Naive B cell (primary cell): ENCODE measurements at places on chromosomes 13 and 19.
A peak's percentile ranks its signal among the peaks of the same experiment; 100 is the strongest.

GRCh38 chr13:21837841-21838551, 167.1 kb downstream of the FGF9 start:
- DNase-seq = no peak

- no peak for DNase-seq
These were observed 8.9 kb upstream of the ACP5 start for GRCh38 chr19:11586331-11586730.

GRCh38 chr19:18951721-18952281, 10.8 kb upstream of the HOMER3 start:
- DNase-seq = no peak

DNA sequence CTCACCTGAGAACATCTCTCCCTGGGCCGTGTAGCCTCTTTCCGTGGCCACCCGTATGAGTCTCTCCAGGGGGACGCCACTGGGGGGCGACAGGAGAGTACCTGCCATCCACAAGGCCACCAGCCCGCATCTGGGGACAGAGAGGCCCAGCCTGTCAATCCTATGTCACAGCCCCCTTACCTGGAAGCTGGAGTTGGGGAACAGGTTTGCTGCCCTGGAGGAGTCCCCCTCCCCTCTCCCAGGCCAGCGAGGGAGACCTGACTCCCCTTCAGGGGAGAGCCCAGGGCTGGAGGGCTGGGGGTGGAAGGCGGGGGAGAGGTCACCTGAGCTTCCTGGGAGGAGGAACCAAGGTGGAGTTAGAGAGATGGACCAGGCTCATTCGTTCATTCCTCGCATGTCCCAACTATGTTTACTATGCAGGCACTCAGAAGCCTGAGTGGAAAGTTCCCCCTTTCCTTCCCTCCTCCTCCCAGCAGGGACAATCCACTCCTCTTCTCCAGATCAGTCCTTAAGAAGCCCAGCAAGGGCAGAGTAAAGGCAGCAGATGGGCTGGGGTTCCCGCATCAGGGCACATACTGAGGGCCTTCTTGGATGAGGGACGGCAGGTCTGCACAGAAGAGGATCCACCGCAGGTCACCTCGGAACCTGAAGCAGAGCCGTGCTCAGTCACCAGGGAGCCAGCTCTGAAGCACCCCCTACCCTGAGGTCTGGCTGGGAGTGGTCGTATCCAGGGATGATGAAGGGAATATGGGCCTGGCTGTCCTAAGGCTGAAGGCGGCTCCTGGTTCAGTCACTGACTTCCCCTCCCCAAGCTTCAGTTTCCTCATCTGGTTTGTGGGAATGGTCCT, 5.5 kb downstream of the ACTMAP start:
- no peak for DNase-seq

DNA sequence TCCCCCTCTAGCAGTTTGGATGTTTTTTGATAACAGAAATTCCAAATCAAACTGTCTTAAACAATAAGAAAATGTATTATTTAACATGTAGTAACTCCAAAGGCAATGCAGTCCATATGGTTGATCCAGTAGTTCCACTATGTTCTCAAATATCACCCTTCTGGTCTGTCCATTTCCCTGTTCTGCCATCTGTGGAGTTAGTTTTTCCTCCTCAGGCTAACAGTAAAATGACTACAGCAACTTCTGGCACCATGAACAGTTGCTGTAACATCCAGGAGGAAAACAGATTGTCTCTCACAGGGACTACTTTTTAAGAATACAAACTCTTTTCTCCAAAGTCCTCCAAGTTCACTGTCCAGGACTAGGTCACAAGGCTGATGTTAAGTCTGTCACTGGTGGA, 455.4 kb downstream of the FGF14 start:
- DNase-seq = no peak

GRCh38 chr13:73173279-73173811, 114.5 kb downstream of the KLF5 start:
- no peak for DNase-seq

DNA sequence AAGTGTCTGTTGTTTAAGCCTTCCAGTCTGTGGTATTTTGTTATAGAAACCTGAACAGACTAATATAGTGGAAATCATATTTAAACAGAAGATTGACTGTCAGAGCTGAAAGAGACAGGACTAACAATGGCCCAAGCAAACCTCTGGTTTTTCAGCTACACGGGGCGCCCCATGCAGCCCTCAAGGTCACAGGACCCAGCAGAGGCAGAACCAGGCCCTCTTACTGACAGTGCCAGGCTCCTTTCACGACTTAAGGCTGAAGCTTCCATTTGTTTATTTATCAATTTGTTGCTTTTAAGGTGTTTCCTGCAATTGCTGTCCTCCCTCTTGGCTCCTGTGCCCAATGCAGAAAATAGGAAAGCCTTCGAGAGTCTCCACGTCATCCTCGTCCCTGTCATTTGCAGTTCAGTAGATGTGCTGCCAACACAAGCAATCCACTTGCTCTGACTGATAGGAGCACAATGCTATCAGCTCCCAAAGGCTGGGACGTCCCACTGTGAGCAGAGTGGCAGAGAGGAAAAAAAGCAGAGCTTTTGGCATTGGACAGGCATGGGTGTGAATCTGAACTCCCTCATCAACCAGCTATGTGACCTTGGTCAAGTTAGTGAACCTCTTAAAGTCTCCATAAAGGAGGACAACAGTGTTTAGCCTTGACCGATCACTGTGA, 10.5 kb upstream of the SLC7A1 start:
- DNase-seq = no peak

- DNase-seq = peak; percentile 4
These were observed 176.9 kb downstream of the KDM4B start for GRCh38 chr19:5145521-5146511.

GRCh38 chr19:18903156-18904037, 7.4 kb upstream of the CERS1 start:
- no peak for DNase-seq

GRCh38 chr13:106151056-106151699, 384.3 kb downstream of the EFNB2 start:
- DNase-seq = no peak

DNA sequence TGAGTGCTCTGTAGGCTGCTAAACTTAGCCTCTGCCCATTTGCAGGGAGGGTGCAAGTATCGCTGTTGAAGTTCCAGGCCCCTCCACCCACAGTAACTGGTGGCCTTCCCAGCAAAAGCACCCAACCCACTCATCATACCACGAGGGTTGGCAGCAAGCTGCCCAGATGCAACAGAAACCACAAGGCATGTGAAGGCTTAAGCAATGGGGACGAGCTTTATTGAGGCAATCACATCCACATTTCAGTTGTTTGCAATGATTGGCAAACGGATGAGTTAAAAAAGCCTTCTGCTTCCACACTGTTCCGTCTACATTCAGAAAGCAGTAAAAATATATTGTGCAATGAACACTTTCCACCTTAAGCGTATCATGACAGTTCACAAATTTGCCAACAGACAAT, 10.3 kb downstream of the GJB6 start:
- DNase-seq = no peak

GRCh38 chr13:109146912-109147647, 517.7 kb downstream of the MYO16 start:
- no peak for DNase-seq

GRCh38 chr19:11767633-11768133, 883 bp downstream of the ZNF441 start:
- DNase-seq = peak; percentile 6
